ENCODE measurements at places on chromosomes 4 and X. TPM values are rescaled to one million over a fixed set of nuclear protein-coding genes. Genes with fewer than 3 reads are reported as not detected.
A peak's percentile ranks its signal among the peaks of the same experiment; 100 is the strongest.

DNA sequence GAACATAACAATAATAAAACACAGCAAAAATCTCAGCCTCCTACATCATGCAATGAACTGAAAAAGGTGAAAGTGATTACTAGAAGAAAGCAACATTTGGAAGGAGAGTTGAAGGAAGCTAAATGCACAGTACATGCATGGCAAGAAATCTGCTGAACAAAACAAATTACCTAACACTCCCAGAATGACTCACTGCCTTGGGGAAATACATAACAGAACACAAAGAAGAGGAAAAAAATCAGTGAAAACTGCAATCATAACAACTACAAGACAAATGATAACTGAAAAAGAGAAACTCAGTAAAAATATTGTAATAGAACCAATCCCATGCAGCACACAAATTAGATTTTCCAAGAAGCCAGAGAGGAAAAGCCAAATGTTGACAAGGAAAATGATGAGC, 1513.2 kb downstream of the ARAP2 start:
- no peak overlapping the region for H3K27ac ChIP-seq
- no peak for DNase-seq
- no peaks in the 10 kb centered on the region for H3K4me1 ChIP-seq
- no peak overlapping the region for H3K4me3 ChIP-seq
- no peaks in the 10 kb centered on the region for H3K27me3 ChIP-seq
- H3K36me3 ChIP-seq, result peaks cover 2% of the 10 kb centered on the region

- H3K27ac ChIP-seq, result no peak overlapping the region
- peaks cover 12% of the 10 kb centered on the region for H3K27me3 ChIP-seq
- H3K4me1 ChIP-seq, result peaks cover 5% of the 10 kb centered on the region
- no peak for DNase-seq
These were observed 99.8 kb upstream of the GATB start for GRCh38 chr4:151860561-151861093.

- H3K27me3 ChIP-seq, result no peaks in the 10 kb centered on the region
- H3K4me1 ChIP-seq, result no peaks in the 10 kb centered on the region
- no peak overlapping the region for H3K27ac ChIP-seq
- no peak for DNase-seq
These were observed 67.2 kb upstream of the BRWD3 start for GRCh38 chrX:80876877-80877276.

- H3K27me3 ChIP-seq, result no peaks in the 10 kb centered on the region
- no peaks in the 10 kb centered on the region for H3K36me3 ChIP-seq
- no peak for DNase-seq
These were observed 115.1 kb downstream of the SH3KBP1 start for GRCh38 chrX:19772096-19772821.

HSFX2 gene
- 0.39 TPM for total RNA-seq

SHOX gene
- total RNA-seq, result not detected

DNA sequence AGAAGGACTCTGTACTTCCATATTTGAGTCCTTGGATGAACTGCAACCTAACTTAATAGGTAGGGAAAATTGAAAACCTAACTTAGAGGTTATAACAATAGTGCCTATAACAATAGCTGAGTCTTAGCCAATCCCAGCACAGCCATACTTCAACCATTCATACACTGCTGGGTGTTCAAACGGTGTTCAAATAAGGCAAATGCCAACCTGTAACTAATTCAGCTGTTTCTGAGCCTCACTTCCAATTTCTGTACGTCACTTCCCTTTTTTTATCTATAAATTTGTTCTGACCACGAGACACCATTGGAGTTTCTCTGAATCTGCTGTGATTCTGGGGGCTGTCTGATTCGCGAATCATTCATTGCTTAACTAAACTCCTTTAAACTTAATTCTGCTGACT, 9.6 kb upstream of the GRSF1 start:
- H3K27ac ChIP-seq, result no peak overlapping the region
- no peaks in the 10 kb centered on the region for H3K27me3 ChIP-seq
- H3K36me3 ChIP-seq, result no peaks in the 10 kb centered on the region
- peaks cover 3% of the 10 kb centered on the region for H3K4me1 ChIP-seq

CLIC2 gene
- total RNA-seq, result 5.0 TPM

DNA sequence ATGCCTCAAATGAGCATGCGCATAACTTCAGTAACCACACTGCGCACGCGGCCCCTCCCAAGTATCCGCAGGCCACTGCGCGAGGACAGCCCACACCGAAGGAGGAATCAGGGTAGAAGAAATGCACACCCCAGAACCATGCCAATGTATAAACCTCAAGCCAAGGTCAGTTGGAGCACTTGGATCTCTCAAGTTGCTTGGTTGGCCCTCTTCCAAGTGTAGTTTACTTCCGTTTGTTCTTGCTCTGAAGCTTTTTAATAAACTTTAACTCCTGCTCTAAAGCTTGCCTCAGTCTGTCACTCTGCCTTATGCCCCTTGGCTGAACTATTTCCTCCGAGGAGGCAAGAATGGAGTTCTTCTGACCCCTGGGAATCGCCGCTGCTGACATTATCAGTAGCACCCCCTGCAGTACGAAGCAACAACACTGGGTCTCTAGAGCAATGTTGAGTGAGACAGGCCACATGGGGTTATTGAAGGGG, 22.0 kb upstream of the SPINK2 start:
- no peaks in the 10 kb centered on the region for H3K27me3 ChIP-seq
- no peak overlapping the region for H3K4me3 ChIP-seq
- H3K36me3 ChIP-seq, result no peaks in the 10 kb centered on the region
- DNase-seq, result no peak

GABRG1 gene
- total RNA-seq, result not detected

ARHGEF9 gene
- 38.6 TPM for total RNA-seq

DNA sequence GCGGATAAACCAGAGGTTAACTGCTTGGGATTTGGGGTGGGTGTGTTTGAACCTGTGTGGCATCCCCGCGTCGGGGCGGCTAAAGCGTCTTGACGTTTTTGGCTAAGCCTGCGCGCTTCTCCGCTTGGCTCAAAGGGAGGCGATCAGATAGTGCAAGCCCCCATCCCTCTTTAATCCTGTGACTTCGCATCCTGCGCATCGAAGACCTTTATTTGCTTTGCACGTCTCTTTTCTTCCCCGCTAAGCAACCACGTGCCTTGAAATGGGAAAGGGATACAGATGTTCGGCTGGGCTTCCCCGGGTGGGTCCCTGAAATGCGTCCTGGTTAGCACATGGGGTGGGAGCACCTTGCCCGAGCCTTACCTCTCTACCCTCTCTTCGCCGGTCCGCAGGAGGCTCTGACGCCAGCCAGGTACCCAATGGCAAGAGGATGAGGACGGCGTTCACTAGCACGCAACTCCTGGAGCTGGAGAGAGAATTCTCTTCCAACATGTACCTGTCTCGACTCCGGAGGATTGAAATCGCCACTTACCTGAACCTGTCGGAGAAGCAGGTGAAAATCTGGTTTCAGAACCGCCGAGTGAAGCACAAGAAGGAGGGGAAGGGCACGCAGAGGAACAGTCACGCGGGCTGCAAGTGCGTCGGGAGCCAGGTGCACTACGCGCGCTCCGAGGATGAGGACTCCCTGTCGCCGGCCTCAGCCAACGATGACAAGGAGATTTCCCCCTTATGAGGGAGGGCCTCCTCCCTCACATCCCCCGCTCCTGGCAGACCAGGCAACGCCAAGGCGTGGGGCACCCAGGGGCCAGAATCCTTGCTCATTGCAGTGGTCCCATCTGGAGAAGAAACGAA, 1.5 kb downstream of the GSX2 start:
- H3K27ac ChIP-seq, result no peak overlapping the region
- H3K27me3 ChIP-seq, result peaks cover 86% of the 10 kb centered on the region
- peak overlapping the region; percentile 77 for H3K4me3 ChIP-seq
- H3K4me1 ChIP-seq, result peaks cover 44% of the 10 kb centered on the region

DNA sequence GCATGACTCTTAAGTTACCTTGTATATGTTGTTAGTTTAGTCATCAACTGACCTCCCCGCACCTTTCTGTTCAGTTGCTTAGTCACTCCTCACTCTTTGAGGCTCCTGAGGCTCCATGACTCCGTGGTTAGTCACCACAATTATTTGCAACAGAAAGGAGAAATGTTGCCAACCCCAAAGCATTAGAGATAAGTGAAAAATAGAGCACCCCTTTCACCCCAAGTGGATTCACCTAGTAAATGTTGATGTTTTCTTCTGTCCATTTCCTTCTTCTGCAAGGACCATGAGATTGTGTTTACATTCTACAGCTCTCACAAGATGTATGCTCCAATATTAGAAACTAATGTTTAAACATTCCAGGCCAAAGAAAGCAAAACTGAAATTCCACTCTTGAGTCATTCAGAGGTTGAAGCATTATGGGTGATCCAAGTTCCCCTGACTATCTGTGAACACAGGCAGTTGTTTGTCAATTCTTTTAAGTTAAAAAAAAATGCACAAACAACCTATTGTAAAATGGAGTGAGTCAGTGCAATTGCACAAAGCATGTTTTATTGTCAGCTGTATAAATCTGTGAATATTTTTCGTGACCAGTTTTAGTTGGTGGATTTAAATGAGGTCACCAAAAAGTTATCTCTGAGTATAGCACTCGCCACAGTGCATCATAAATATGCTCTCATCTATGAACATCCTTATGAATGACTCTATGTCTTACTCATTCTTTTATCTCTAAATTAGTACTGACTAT, 552.4 kb upstream of the MAGEB2 start:
- DNase-seq, result no peak
- H3K36me3 ChIP-seq, result no peaks in the 10 kb centered on the region
- no peak overlapping the region for H3K27ac ChIP-seq
- H3K4me3 ChIP-seq, result no peak overlapping the region

DNA sequence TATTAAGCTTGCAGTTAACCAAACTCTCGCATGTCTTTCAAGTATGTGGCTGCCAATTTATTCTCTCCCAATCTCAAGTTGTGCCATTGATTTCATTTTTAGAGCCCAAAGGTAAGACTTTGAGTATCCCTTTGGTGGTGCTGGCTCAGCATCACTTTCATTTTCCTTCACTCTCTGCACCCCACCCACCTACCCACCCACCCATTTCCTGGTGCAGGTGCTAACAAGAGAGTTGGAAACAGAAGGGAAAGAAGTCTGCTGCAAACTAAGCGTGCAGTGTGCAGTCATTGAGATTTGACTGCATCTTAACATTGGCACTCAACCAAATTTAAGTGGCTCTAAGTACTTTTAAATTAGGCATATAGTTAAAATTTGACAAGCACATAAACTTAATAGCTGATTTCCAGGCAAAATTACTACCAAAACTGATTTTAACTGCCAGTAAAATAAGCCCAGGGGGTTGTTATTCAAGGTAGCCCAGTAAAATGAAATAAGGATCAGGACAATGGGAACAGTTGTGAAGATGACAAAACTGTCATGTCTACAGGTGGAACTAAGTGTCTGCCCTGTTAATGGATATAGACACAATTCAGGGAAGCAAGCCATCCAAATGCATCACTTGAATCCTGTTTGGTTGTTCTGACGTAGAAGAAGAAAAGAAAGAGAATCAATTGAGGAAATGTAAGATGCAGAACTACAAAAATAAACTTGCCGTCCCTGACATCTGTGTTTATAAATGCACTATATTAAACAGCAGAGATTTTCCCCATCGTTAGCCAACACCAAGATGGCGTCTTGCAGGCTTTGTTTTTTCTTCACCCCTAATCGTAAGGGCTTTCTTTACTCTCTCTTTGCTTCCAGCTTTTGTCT, 184.2 kb downstream of the KDR start:
- H3K27ac ChIP-seq, result no peak overlapping the region
- no peaks in the 10 kb centered on the region for H3K27me3 ChIP-seq
- peaks cover 59% of the 10 kb centered on the region for H3K4me1 ChIP-seq
- DNase-seq, result no peak
- H3K36me3 ChIP-seq, result no peaks in the 10 kb centered on the region
- peak overlapping the region; percentile 61 for H3K4me3 ChIP-seq

VEGFD gene
- total RNA-seq, result not detected

DNA sequence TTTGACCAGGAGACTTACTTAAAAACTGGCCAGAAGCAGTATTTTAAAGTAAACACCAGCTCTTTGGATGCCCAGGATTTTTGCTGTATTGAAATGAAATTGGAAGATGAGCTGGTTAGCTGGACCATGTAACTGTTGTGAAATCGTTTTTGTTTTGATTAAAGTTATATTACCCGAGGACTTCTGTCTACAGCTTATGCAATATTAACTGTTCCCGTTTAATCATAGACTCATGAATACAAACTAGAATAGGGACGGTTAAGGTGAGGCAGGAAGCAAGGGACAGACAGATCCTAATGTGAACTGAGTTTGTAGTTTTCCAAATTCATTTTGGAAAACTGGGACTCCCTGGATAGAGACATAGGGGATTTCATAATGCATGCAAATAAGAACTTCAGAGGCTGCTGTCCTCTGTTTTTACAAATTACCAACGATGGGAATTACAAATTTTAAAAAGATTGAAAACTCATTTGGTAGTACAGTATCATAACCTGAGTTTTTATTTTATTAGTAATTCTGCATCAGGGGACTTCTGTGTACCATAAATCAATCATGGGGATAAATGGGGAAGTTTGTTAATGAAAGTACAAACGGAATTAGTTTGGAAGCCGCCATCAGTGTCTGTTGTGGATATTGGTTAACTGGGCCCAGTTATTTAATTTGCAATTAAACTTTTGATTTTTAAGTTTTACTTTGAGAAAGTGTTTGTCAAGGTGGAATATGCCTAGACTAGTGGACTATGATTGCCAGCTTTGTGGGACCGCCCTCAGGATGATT, 304.4 kb downstream of the AFF2 start:
- no peak overlapping the region for H3K27ac ChIP-seq
- no peak for DNase-seq
- no peaks in the 10 kb centered on the region for H3K36me3 ChIP-seq
- H3K4me1 ChIP-seq, result no peaks in the 10 kb centered on the region
- H3K4me3 ChIP-seq, result no peak overlapping the region

ADH1C gene
- not detected for total RNA-seq

- no peaks in the 10 kb centered on the region for H3K27me3 ChIP-seq
- peaks cover 11% of the 10 kb centered on the region for H3K4me1 ChIP-seq
- H3K27ac ChIP-seq, result peak overlapping the region; percentile 32
- no peak for DNase-seq
- no peak overlapping the region for H3K4me3 ChIP-seq
These were observed 32.8 kb downstream of the HTT start for GRCh38 chr4:3107271-3107670.

C4orf51 gene
- total RNA-seq, result not detected

DNA sequence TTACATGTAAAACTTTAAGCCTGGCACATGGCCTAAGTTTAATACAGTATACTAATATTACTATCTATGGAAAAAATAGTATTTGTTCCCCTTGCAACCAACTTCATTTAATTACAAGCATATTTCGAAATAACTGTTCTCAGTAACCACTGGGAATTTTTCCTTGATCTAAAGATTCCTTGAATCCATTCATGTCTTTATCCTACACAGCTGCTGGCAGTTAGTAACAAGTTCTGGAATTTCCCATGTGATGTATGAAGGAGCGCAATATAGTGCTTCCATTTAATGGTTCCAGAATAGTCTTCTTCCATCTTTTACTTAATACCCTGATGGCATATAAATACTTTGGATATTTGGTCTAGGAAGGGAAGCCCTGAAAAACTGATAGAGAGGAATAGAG, 136.5 kb downstream of the AASDH start:
- no peaks in the 10 kb centered on the region for H3K4me1 ChIP-seq
- no peak overlapping the region for H3K27ac ChIP-seq
- no peak for DNase-seq
- no peaks in the 10 kb centered on the region for H3K36me3 ChIP-seq

PLP2 gene
- total RNA-seq, result 232 TPM

- no peaks in the 10 kb centered on the region for H3K36me3 ChIP-seq
- H3K27me3 ChIP-seq, result no peaks in the 10 kb centered on the region
- H3K4me3 ChIP-seq, result no peak overlapping the region
- peaks cover 9% of the 10 kb centered on the region for H3K4me1 ChIP-seq
These were observed 43.2 kb downstream of the ZBTB49 start for GRCh38 chr4:4333265-4333706.

GRCh38 chr4:98712607-98713006, 54.2 kb upstream of the TSPAN5 start:
- no peak overlapping the region for H3K27ac ChIP-seq
- no peaks in the 10 kb centered on the region for H3K27me3 ChIP-seq
- no peaks in the 10 kb centered on the region for H3K4me1 ChIP-seq
- no peaks in the 10 kb centered on the region for H3K36me3 ChIP-seq
- H3K4me3 ChIP-seq, result no peak overlapping the region
